ENCODE measurements at places on chromosomes 5 and 9.

- no peak for DNase-seq
Measured at GRCh38 chr9:134475011-134475790, 148.9 kb downstream of the RXRA start.

DNA sequence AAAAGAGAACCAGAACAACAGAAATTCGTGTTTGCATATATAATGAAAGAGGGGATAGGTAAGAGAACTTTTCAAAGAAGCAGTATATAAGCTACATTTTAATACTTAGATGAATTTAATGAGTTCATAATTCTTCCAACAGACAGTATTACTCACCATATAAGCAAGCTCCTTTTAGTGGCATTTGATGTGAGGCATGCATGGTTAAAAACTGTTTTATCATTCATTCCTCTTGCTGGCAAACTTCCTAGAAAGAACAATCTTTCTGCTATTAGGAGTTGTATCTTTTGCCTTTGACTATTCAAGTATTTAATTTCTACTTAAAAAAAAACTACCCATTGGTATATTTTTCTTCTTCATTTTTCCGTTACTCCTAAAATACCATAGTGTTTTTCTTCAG, 65.7 kb upstream of the EIF4EBP3 start:
- DNase-seq, result no peak

GRCh38 chr9:4548811-4549725, 58.8 kb downstream of the SLC1A1 start:
- DNase-seq, result no peak

- no peak for DNase-seq
Measured at GRCh38 chr5:112918679-112919078, 3.3 kb downstream of the REEP5 start.

DNA sequence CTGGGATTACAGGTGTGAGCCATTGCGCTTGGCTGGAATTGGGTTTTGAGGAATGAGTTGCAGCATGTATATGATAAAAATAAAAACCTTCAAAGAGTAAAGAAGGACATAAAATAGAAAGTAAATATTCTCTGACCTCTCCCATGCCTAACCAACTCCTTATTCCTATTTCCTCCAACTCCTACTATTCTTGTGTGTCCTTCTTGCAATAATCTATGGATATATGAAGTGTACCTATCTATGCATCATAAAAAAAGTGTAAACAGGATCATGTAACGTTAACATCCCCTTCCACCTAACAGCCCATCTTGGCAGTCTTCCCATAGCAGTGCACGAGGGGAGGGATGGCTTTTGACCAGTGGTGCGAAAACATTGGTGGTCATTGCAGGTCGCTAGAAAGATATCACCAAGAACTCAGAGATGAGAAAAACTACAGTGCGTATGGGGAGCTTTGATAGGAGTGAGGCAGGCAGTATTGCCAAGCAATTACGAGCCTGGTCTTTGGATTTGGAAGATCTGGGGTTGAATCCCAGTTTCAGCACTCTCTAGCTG, 69.9 kb downstream of the PPARGC1B start:
- DNase-seq, result no peak

- DNase-seq, result no peak
Measured at GRCh38 chr5:41841325-41841724, 28.9 kb downstream of the OXCT1 start.

GRCh38 chr9:129613520-129614175, 7.3 kb downstream of the C9orf50 start:
- no peak for DNase-seq

GRCh38 chr9:129567842-129568559, 52.9 kb downstream of the C9orf50 start:
- no peak for DNase-seq

DNA sequence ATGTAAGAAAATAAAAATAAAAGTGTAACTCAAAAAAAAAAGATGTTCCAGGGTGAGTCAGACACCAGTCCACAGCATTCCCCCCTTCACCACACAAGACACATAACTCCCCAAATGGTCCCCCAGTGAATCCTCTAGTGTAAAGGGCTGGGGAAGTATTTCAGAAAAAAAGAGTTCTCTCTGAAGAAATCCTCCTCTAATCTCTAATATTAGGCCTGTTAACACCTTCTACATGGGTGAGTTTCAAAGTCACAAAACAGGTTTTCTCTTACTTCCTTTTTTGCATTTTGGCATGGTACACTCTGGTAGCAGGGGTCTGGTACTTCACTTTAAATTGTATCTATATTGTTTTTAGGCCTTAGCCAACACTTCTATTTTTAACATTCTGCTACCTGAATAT, 28.2 kb downstream of the RNF145 start:
- DNase-seq, result no peak

DNA sequence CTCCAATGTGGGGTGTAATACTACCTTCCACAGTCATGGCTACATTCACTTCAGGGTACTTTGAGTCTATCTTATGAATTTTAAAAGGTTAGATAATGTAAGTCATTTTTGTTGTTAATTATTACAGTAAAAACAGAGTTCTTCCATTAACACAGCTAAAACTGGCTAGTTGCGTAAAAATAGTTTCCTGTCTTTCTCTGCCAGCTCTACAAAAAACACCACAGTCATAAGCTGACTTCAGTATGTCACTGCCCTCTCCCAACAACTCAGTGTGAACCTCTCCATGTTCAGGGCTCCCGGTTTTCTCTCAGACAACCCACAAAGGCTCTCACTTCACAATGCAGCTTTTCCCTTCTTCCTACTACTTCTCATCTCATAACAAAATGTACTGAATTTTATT, 84.8 kb upstream of the ITGA1 start:
- no peak for DNase-seq

- no peak for DNase-seq
Measured at GRCh38 chr5:132394667-132395259, 25.3 kb downstream of the SLC22A5 start.

- peak; percentile 95 for DNase-seq
Measured at GRCh38 chr5:137146402-137146890, 352.7 kb downstream of the SPOCK1 start.

DNA sequence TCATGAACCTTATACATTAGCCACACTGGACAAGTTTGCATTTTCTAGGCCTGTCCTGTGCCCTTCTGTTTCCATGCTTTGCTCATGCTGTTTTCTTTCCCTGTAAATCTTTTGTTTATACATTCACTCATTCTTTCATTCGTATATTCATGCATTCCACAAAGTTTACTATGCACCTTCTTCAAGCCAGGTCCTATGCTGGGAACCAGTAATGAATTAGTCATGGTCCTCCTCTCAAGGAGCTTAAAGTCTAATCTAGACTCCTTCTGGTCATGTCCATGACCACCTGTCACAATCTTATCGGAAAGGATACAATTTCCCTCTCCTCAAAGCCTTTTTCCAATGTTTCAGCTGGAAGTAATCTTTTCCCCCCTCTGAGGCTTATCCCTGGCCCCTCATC, 9.1 kb upstream of the XPA start:
- no peak for DNase-seq

DNA sequence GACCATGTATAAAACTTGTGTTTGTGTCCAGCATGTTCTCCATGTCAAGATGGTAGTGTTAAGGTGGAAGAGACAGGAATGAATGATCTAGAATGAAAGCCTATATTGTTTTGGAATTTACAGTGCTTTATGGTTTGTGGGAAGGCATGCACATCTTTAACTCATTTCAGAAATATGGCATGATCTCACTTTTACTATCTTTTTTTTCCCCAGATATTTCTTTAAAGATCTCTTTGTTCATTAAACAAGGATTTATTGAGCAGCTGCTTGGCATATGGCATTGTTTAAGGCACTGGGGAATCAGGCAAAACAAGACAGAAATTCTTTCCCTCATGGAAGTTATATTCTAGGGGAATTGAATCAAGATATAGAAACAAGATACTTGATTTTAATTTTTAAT, 51.7 kb downstream of the SLC12A2 start:
- DNase-seq, result no peak

- peak; percentile 62 for DNase-seq
Measured at GRCh38 chr5:151023651-151024050, 3.3 kb downstream of the GPX3 start.

- DNase-seq, result no peak
Measured at GRCh38 chr9:134988706-134989105, 71.0 kb upstream of the FCN1 start.

DNA sequence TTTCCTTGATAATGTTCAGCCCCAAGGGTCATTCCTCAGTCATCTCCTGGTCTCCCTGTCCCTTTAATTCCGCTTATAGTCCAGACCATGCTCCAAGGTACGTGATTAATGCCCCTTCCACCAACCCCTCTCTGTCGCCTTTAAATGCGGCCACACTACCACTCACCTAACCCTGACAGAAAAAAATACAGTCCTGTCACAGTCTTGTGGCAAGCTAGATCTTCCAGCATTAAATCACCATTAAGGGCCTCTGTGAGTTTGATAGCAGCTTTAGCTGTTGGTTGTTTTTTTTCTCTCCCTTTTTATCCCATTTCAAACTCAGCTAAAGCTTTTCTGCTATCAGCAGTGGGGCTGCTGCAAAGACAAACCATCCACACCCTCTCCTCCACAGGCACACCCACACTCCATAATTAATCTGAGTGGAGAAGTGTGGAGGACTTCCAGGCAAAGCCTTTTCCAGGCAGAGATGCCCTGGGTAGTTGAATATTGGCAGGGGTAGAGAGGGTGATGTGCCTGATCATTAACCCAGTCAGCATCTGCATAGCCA, 522.7 kb upstream of the CLINT1 start:
- no peak for DNase-seq

- no peak for DNase-seq
Measured at GRCh38 chr5:55620766-55621160, 86.0 kb upstream of the PLPP1 start.

GRCh38 chr9:98108531-98109031, 10.4 kb downstream of the TRIM14 start:
- no peak for DNase-seq

GRCh38 chr5:143737062-143737461, 74.9 kb upstream of the HMHB1 start:
- no peak for DNase-seq

- DNase-seq, result no peak
Measured at GRCh38 chr5:91095313-91095712, 287.8 kb downstream of the ARRDC3 start.

DNA sequence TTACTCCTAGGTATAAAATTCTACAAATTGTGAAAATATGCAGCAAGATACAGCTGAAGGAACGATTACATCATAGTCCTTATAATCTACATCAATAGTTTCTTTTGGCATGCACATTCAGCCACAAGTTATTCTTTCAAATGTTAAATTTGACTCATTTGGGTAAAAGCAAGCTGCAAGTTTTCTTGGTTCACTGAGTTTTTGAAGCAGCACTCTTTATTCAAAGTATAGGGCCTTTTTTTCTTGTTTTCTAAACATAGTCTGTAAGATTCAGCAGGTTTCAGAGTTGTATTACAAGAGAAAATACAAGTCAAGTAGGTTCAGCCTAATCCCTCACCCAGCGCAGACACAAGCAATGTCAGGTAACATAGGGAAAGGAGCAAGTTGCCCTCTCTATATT, 981.5 kb downstream of the PTPRD start:
- DNase-seq, result no peak

DNA sequence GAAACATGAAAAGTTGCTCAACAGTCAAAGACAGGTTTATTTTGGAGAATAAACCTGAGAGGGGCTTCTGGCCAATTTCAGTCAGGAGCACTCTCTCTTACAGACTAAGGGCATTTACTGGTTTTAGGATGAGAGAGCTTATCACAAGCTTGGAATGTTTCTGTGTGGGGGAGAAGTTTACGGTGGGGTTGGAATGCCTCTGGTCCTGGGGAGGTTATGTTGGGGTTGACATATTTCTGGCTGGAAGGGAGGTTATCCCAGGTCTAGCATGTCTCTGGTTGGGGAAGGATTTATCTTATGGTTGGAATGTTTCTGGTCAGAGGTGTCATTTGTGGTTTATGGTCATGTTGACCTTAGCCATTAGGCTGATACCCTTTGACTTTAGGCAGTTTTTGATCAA, 1867.3 kb downstream of the EFNA5 start:
- no peak for DNase-seq

Data from keratinocyte (primary cell).